ENCODE measurements at places on chromosomes 16 and 17.

- no peak for DNase-seq
Measured at GRCh38 chr16:85146922-85147651, 34.8 kb upstream of the CIBAR2 start.

GRCh38 chr17:55388842-55389241 is 32.8 kb downstream of the MMD start:
- no peak for DNase-seq

GRCh38 chr17:76824093-76824492 is 44.1 kb upstream of the MGAT5B start:
- DNase-seq: no peak

DNA sequence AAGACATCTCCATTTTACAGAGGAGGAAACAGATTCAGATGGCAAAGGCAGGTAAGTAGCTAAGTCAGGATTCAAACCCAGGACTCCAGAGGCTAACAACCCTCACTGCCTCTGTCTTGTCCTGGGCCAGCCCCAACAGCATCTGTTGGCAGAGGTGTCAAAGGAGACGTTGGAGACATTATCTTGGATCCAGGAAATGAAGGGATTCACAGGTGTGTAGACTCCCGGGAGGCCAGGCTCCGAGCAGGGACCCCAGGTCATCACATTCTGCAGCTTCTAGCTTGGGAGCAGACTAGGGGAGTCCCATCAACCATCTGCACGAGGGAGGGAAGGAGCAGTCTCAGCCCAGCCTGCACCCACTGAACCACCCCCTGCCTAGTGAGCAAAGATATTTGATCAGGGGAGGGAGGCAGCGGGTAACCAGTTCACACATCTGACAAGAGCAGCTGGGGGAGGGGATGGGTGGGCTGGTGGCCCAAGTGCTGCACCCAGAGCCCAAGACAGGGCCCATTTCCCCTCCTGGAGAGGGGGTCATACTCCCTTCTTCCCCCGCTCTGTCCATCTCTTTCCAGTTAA is 1.0 kb upstream of the B9D1 start:
- no peak for DNase-seq

- DNase-seq: no peak
Measured at GRCh38 chr16:79697562-79698112, 97.1 kb upstream of the MAF start.

- no peak for DNase-seq
Measured at GRCh38 chr17:32833076-32833475, 43.8 kb downstream of the MYO1D start.

DNA sequence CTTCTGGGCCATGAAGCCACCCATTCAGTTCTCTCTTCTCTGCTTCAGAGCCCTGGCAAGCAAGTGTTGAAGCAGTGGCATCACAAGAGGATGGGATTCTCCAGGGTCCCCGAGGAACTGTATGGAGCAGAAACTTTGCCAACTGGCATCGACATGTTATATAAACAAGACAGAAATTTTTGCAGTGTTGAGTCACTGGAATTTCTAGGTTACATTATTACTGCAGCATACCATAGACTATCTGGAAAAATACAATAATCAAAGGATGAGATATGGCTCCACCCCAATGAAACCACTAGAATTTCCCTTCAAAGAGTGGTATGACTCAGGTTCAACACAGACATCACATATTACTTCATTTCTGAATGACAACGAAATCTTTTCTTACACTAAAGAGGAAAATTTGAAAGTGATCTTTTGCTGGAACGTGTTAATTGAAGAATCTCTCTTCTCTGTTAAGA is 343.0 kb upstream of the DYNLRB2 start:
- no peak for DNase-seq

DNA sequence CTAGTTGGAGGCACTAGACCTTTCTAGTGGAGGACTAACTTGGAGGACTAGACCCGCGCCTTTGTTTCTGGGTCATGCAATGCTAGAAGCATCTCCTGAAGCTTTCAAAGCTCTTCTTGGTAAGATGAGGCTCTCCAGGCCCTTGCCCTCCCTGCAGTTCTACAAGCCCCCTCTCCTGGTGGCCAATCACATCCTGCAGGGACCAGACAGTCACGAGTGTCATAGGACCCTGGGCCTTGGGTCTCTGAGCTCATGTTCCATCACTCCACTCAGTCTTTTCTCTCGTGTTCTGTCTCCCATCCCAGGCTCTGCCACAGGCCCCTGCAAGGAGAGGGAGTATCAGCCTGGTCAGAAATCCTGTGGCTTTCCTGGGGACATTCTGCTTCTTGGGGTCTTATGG is 119.6 kb downstream of the CYLD start:
- DNase-seq: no peak

DNA sequence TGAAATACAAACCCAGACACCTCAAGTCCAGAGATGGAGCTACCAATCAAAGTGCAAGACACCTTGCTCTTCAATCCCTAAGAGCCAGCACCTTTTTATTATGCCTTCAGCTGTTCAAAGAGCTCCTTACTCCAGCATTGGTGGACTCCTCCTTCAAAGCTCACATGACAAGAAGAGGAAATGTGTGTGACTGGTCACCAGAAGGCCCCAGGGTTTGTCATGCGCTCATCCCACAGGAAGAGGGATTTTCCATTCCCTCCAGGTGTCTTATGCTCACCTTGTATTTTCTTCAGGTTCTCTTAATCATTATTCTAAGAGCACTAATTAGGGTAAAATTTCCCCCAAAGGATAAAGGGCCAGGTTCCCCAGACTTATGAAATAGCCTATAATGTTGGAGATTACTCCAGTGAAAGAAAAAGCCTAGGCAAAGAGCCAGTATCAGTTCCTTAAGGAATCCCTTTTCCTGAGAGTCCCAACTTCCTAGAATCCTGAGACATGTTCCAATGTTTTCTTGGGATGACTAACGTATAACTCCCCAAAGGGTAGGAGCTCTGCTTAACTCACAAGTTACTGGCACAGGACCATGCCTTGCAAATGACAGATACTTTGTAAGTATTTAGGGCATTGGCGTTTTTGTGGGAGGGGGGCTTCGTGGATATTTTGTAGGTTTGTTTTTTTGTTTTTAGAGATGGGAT is 56.9 kb upstream of the SOX9 start:
- DNase-seq: no peak

DNA sequence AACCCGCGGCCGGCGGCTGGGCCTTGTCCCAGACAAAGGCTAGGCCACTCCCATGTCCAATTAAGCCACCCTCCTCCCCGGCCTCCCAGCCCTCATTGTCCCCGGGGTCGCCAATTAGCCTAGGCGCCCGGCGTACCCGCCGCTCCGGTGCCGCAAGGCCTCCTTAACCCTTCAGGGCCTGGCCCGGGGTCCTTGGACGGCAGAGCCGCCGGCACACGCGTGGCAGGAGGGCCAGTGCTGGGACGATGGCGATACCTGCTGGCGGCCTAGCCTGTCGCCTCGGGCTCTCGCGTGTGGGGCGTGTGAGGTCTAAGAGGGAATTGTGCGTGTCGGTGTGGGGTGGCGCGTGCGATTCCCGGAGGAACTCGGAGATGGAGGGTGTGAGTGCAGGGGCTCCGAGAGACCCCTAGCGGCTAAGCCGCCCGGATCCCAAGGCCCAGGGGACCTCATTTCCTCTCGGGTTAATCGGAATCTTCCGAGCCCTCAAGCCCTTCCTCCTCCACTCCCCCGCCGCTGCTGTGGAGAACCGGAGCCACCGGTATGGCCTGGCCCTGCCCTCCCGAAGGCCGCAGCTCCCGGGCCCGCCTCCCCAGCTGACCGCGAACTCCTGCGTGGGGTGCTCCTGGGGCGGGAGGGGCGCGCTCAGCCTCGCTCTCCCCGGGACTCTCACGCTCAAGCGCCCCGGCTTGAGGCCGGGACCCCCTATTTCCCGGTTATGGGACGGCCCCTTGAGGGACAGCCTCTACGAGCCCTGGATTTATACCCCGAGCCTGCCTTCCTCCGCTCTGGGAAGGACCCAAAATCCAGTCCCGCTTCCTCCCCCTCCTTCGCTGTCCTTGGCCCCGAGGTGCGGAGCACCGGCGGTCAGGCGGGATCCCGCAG is 11.9 kb downstream of the TBX2 start:
- peak; percentile 69 for DNase-seq

DNA sequence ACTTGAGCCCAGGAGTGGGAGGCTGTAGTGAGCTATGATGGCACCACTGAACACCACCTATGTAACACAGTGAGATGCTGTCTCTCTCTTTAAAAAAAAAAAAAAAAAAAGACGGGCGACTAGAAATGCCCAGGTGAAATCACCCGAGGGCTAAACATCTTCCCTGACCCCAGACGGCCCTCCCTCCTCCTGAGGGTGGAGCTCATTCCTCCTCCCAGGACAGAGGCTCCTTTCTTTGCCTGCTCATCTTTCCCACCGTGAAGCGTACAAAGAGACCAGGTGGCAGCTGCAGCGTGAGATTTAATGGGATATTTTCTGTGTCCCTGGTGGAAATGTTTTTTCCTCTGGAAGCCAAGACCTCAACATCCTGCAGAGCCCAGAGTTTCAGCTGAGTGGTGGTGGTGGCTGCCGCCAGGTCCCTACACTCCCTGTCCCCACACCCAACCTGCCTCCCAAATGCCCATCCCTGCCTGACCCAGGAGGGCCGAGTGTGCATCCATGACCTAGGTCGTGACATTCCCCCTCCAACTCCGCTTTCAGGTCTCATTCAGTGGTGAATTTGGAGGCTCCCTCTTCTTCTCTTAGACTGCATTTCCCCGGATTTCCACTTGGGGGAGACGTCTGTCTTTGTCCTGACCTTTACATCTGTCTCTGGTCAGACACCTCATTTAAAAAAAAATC is 14.4 kb upstream of the GPRC5B start:
- DNase-seq: peak; percentile 46

GRCh38 chr16:11201498-11202259 is 54.3 kb downstream of the SOCS1 start:
- no peak for DNase-seq

GRCh38 chr17:51103050-51103449 is 17.6 kb downstream of the SPAG9 start:
- DNase-seq: no peak

GRCh38 chr17:73532421-73532901 is 111.8 kb downstream of the SDK2 start:
- DNase-seq: no peak

DNA sequence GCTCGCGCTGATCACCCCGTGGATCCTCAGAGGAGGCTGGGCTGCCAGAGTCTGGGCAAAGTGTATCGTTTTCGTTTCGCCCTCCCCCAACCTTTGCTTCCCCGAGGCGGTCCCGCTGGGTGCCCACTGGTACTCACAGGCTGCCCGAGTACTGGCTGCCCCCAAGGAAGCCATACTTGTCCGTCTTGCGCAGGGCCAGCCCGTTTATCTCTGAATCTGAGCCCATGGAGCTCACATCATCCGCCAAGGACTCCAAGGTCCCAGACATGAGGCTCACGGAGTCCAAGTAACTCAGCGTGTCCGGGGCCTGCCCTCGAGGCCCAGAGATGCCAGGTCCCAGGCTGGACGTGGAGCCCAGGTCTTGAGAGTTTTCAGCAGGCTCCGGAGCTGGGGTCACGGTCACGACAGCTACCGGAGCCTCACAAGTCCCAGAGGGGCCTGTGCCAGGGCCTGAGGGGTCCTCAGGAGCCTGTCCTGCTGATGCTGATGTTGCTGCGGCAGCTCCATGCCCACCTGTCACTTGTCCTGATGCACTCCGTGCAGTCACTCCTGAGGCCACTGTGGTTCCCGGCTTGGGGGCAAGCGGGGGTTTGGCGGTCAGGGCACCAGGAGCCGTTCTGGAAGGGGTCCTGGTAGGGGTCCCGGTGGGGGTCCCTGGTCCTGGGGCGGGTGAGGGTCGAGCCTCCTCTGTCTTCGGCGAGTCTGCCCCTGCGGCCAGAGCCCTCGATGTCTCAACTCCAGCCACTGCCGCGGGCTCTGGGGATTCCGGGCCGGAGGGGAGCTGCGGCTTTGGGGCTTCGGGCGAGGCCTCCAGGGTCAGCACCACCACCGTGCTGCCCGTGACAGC is 980 bp downstream of the TBC1D10B start:
- DNase-seq: peak; percentile 46

GRCh38 chr16:87126403-87127025 is 190.7 kb downstream of the C16orf95 start:
- DNase-seq: no peak

GRCh38 chr17:62819511-62820221 is 11.6 kb upstream of the MARCHF10 start:
- no peak for DNase-seq

DNA sequence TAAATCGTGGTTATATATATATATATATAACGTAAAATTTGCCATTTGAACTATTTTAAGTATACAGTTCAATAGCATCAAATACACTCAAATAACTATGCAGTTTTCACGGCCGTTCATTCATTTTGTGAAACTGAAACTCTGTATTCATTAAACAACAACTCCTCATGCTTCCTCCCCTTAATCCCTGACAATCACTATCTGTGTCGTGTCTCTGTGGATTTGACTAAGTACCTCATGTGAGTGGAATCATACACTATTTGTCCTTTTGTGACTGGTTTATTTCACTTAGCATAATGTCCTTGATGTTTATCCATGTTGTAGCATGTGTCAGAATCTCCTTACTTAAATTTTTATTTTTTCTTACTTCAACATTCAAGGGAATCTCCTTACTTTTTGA is 2.8 kb downstream of the CCL23 start:
- no peak for DNase-seq

GRCh38 chr17:11901931-11902330 is 95.3 kb downstream of the ZNF18 start:
- no peak for DNase-seq

- DNase-seq: no peak
Measured at GRCh38 chr17:79364315-79365094, 246.3 kb downstream of the RBFOX3 start.

- no peak for DNase-seq
Measured at GRCh38 chr17:3885271-3885670, 7.6 kb downstream of the CAMKK1 start.

GRCh38 chr17:63476854-63477479 is at the start of gene ACE:
Gene ACE, plus strand, starts transcription at chr17:63477061. Its CDS starts 34 bp downstream, at chr17:63477095.
- peak; percentile 68 for DNase-seq

DNA sequence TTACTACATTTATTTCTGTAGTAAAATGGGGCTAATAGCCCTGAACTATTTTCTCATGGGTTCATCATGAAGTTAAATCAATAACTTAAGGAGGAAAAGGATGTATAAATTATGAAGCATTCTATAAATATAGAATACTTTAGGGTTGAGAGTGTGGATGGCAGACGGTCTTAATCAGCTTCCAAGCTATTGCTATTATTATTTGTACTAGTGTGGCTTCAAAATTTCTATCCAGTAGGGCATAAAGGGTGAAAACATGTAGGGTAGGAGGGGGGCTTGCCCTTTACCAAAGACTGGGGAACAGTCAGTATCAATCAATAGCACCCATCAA is 26.4 kb upstream of the DHX8 start:
- DNase-seq: no peak

- no peak for DNase-seq
Measured at GRCh38 chr16:67675999-67676398, 9.4 kb downstream of the C16orf86 start.

DNA sequence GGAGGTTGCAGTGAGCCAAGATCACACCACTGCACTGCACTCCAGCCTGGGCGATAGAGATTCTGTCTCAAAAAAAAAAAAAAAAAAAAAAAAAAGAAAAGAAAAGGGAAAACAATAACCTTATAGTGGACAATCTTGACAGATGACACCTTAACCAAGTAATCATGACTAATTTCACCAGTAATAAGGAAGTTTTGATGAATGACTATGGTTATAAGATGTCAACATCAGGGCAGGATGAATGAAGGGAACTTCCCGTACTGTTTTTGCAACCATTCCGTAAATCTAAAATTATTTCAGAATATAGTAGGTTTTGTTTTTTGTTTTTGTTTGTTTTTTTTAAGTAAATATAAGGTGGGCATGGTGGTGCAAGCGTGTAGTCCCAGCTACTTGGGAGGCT is 23.0 kb downstream of the GSPT1 start:
- no peak for DNase-seq
